ENCODE measurements at places on chromosomes 5 and 9.

- no peak for DNase-seq
Observed at GRCh38 chr5:143665866-143666265, 146.1 kb upstream of the HMHB1 start.

- no peak for DNase-seq
Observed at GRCh38 chr5:173435447-173435846, 107.2 kb upstream of the STC2 start.

GRCh38 chr5:194603-195209 is 3.4 kb downstream of the LRRC14B start:
- no peak for DNase-seq

DNA sequence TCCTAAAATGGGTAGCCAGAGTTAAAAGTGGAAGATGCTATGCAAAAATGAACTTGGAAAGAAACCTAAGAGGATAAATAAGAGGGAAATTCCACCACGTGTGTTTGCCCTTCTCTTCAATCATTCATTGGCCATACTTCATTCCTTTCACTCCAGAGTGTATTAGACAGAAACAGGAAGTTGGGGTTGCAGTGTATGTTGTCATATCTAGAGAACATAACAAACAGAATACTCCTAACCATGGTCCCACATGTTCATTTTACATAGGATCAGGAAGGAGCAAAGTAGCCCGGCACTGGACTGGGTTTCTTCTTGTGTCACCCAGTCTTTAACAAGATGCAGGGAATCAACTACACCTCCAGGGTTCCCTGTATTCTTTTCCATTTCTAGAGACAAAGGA is 7.6 kb upstream of the GPBP1 start:
- DNase-seq: no peak

DNA sequence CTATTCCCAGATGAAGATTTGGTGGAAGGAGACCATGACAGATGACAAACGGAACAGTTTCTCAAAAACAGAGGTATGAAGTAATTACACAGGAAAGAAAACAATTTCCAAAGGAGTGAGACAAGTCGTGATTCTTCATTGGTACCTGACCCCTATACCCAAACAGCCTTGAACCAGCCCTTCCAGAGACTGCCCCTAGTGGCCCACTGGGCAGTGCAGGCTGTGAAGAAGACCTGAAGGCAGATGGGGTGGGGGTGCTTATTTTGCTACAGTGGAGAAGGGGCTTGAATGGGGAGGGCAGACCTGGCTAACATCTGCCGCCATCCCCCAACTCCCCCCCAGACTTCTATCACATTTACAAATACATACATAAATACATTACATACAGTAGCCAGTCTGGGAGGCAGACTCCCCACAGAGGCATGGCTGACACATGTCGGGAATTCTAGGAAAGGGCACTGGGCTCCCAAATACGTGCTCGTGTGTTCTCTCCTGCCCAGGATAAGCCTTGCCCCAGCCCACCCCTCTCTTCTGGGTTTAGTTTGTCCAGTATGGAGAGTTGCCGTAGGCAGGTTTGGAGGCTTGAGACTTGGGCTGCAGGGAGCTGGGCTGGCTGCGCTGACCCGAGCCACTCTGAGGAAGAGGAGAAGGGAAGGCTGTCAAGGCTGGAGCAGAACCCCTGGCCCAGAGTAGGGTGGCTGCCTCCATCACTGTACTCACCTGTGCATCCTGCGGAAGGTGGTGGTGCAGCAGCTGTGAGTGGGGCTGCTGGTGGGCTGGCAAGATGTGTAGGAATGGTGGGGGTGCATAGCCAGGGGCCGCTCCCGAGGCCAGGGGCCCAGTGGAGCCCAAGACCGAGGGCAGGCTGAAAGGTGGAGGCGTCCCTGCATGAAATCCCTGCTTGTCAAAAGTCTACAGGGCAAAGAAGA is 105.3 kb downstream of the UBE2R2 start:
- no peak for DNase-seq

DNA sequence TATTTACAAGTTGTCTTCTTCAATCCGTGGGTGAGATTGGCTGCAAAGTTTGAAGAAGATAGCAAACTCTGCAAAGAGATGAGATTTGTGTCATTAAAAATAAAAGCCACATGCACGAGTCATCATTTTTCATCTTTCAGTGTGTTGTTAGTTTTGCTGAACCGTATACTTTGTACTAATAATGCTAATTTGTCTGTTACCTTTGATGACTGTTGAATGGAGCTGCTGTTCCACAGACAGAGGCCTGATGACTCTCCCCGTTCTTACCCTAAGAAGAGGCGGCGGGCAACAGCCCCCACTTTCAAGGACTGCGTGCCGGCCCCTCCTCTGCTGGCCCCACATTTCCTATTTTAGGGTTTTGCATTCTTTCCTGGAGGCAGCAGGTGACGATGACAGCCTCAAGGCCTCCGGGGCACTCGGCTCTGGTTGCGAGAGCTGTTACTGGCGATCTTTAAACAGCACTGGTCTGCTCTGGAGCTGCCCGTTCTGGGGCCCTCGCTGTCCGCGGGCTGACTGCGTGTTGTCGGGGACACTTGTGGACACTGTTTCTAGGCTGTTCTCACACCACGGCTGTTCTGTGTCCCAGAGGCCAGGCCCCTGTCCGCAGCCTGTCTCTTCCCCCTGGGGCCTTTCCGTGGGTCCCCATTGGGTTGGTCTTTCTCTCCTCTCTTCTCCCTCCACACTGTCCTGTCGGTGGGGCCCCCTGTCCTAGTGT is 35.1 kb downstream of the NDUFS6 start:
- DNase-seq: no peak

GRCh38 chr5:50667653-50668595 is 1.5 kb downstream of the PARP8 start:
- DNase-seq: no peak

- no peak for DNase-seq
Observed at GRCh38 chr5:36570301-36571095, 35.9 kb upstream of the SLC1A3 start.

DNA sequence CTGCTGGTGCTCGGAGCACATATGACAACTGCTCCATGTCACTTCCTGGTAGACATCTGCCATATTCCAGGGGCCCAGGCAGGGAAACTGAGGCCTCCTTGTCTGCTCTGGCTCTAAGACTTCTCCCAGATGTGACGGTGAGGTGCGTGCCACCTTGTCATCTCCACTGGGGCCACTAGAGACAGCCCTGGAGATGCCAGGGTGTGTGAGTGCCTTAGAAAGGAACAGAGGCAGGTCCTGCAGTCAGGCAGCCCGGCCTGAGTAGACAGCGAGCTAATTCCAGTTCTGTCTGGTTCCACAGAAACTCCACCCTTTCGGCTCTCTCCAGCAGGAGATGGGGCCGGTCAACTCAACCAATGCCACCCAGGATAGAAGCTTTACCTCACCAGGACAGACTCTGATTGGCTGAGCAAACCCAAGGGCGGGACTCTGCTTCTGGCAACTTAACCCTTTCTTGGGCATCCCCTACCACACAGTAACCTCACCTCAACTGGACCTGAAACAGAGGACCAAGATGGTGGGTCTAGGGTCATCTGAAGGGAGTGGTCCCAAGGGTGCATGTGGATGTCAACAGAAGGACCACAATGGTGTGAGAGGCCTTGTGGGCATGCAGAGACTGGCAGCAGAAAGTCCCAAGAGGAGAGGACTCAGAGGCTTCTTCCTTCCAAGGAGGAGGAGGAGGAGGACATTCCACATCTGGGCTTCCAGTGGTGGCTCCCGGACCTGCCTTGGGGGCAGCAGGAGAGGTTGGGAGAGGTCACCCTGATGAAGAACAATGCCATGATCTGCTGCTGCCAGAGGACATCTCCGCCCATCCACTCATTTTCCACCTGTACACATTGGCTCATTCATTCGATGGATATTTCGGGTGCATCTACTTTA is 77.7 kb downstream of the RGS3 start:
- DNase-seq: peak; percentile 84

GRCh38 chr5:18745042-18745987 is 1111.1 kb downstream of the TAF11L14 start:
- DNase-seq: peak; percentile 8

DNA sequence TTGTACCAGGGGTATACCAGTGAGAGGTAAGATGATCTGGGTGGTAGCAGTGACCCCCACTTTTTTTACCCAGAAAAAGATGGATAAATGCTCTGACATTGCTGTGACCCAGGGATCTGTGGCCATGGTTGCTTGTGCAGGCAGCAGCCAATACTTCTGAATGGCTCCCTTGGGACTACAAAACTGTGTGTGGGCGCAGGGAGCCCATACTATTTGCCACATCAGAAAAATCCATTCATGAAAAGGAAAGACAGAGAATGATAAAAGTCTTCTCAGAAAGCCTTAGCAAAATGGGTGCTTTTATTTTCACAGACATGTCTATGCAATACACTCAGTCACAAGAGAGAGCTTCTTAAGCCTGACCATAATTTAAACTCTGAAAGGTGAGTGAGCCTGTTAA is 37.3 kb upstream of the ALDOB start:
- no peak for DNase-seq

GRCh38 chr9:113449376-113449775 is 14.2 kb upstream of the RGS3 start:
- DNase-seq: no peak

- no peak for DNase-seq
Observed at GRCh38 chr5:79831381-79832309, 142.0 kb downstream of the CMYA5 start.

DNA sequence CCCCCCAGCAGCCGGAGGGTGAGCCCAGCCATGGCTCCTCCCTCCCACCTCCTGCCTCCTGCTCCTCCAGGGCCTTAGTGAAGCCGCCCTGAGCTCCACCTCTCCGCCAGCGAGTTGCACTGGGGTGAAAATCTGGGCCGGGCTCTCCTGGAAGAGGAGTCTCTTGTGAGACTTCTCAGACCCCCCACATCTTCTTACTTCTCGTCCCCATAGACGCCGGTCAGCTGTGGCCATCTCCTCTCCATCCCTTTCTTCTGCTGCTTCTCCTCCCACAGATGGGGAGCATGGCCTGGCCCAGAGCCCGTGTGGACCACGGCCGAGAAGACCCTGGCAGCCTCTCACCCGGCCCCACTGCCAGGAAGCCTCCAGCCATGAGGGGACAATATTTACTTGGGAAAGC is 17.3 kb downstream of the OLFM1 start:
- DNase-seq: no peak

DNA sequence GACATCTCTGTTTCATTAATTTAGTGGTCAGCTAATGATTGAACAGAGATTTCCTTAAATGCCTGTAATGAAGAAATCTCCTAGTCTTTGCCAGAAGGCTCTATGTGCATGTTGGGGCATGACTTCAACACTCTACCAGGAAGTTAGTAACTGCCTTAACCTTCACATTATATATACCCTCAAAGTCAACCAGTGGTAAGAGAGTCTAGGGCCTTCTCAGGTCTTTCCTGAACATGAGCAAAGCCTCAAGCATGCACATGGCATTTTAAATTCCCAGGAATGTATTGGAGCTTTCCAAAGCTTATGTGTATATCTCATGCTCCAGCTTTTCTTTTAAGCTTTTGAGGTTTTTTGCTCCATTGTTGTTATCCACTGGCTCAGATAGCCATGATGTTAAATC is 388.3 kb downstream of the ARRDC3 start:
- DNase-seq: no peak
